ENCODE measurements at places on chromosomes 12 and 14. TPM values are rescaled to one million over a fixed set of nuclear protein-coding genes. Genes with fewer than 3 reads are reported as not detected.

GRCh38 chr14:72539661-72540315 is 354.1 kb downstream of the DPF3 start:
- H3K4me3 ChIP-seq: no peak overlapping the region
- DNase-seq: no peak
- H3K27ac ChIP-seq: no peak overlapping the region
- H3K36me3 ChIP-seq: no peaks in the 10 kb centered on the region
- peaks cover 19% of the 10 kb centered on the region for H3K4me1 ChIP-seq

The APAF1 gene
- 28.5 TPM for total RNA-seq

The SLC24A4 gene
- total RNA-seq: not detected

DNA sequence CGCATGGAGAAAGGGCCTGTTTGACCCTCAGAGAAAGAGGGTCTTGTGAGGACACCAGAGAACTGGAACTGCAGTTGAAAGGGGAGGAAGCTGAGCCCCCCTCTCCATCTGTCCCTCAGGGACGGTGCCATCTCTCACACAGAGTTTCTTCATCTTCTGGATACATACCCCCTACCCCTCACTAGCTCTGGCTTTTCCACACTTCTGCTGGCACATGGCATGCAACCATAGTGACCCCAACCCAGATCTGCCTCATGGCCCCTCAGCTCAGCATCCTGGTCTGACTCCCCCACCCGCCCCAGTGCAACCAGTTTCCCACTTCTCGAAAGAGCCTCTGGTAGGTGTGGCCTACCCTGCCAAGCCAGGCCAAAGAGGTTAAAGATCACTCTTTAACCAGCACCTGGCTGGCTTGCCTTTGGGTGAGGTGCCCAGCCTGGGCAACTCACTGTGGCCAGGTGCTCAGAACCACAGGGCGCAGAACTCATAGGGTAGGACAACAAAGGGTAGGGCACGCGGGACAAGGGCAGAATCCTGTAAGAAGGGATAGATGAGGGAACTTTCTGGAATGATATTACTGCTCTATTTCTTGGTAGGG is 25.8 kb downstream of the GALNT16 start:
- DNase-seq: no peak
- H3K27me3 ChIP-seq: no peaks in the 10 kb centered on the region
- H3K4me3 ChIP-seq: no peak overlapping the region
- no peaks in the 10 kb centered on the region for H3K36me3 ChIP-seq
- no peaks in the 10 kb centered on the region for H3K4me1 ChIP-seq

The ASCL1 gene
- not detected for total RNA-seq

The HOXC12 gene
- total RNA-seq: not detected

The REM2 gene
- 11.1 TPM for total RNA-seq

GRCh38 chr12:98409548-98409947 is 105.8 kb upstream of the TMPO start:
- no peak overlapping the region for H3K4me3 ChIP-seq
- no peaks in the 10 kb centered on the region for H3K4me1 ChIP-seq
- peaks cover 3% of the 10 kb centered on the region for H3K27me3 ChIP-seq
- no peak for DNase-seq
- no peak overlapping the region for H3K27ac ChIP-seq
- no peaks in the 10 kb centered on the region for H3K36me3 ChIP-seq

- H3K36me3 ChIP-seq: no peaks in the 10 kb centered on the region
- DNase-seq: no peak
- no peaks in the 10 kb centered on the region for H3K27me3 ChIP-seq
- no peak overlapping the region for H3K4me3 ChIP-seq
- no peaks in the 10 kb centered on the region for H3K4me1 ChIP-seq
- H3K27ac ChIP-seq: no peak overlapping the region
These were observed 529.5 kb downstream of the TMTC2 start for GRCh38 chr12:83216230-83216629.

- DNase-seq: no peak
- H3K4me3 ChIP-seq: peak overlapping the region; percentile 64
- peaks cover 22% of the 10 kb centered on the region for H3K4me1 ChIP-seq
- H3K27ac ChIP-seq: no peak overlapping the region
These were observed 726 bp downstream of the ZFHX2 start for GRCh38 chr14:23550812-23551265.

DNA sequence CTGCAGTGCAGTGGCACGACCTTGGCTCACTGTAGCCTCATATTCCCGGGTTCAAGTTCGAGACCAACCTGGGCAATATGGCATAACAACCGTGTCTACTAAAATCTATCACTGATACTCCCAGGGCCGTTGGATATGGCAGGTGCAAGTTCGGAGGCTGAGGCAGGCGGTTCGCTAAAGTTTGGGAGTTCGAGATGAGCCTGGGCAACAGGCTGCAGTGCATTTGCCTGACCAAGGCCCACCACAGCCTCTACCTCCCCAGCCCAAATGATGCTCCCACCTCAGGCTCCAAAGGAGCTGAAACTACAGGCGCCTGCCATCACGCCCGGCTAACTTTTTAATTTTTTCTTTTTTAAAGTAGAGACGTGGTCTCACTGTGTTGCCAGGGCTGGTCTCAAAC is 177.1 kb upstream of the ALG10B start:
- no peak overlapping the region for H3K27ac ChIP-seq
- H3K4me3 ChIP-seq: no peak overlapping the region
- DNase-seq: no peak
- H3K36me3 ChIP-seq: no peaks in the 10 kb centered on the region
- peaks cover 10% of the 10 kb centered on the region for H3K4me1 ChIP-seq

- DNase-seq: peak; percentile 53
- H3K27me3 ChIP-seq: peaks cover 15% of the 10 kb centered on the region
- H3K4me1 ChIP-seq: peaks cover 12% of the 10 kb centered on the region
- H3K36me3 ChIP-seq: no peaks in the 10 kb centered on the region
These were observed 22.1 kb downstream of the IL26 start for GRCh38 chr12:68203460-68203875.

DNA sequence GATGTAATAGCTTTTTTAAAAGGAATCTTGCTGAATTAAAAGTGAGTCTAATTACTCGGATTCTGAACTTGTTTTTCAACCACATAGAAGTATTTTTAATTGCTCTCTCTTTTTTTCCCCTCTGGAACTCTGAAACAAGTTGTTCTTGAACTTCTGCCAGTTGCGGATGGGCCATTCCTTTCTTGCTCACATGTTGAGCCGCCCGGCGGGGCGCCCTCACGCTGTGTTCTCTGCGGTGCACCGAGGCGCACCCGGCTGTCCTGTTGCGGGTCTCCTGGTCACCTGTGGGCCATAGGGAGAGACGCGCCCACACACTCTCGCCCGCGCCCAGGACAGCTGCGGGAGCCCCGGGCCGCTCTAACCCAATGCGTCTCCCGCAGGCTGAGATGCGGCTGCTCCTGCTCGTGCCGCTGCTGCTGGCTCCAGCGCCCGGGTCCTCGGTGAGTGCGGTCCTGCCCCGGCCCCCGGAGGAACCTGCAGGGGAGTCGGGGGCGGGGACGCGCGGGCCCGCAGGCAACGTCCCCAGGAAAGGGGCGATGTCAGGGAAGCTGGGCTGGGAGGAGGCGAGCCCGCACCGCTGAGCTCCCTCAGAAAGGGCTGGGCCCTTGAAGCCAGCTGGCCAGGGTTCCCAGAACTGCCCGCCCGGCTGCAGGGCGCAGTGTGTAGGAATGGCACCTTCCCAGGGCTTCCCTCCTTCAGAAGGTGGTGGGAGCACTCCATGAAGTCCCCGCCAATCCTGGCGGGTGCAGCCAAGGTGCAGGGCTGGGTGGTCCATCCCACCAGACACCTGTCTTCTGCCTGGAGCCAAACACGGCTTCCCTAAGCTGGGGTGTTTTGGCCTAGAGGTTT is 2.3 kb downstream of the PAPLN start:
- DNase-seq: no peak
- H3K27ac ChIP-seq: no peak overlapping the region
- peaks cover 16% of the 10 kb centered on the region for H3K4me1 ChIP-seq
- peaks cover 29% of the 10 kb centered on the region for H3K27me3 ChIP-seq
- H3K36me3 ChIP-seq: no peaks in the 10 kb centered on the region
- H3K4me3 ChIP-seq: no peak overlapping the region

DNA sequence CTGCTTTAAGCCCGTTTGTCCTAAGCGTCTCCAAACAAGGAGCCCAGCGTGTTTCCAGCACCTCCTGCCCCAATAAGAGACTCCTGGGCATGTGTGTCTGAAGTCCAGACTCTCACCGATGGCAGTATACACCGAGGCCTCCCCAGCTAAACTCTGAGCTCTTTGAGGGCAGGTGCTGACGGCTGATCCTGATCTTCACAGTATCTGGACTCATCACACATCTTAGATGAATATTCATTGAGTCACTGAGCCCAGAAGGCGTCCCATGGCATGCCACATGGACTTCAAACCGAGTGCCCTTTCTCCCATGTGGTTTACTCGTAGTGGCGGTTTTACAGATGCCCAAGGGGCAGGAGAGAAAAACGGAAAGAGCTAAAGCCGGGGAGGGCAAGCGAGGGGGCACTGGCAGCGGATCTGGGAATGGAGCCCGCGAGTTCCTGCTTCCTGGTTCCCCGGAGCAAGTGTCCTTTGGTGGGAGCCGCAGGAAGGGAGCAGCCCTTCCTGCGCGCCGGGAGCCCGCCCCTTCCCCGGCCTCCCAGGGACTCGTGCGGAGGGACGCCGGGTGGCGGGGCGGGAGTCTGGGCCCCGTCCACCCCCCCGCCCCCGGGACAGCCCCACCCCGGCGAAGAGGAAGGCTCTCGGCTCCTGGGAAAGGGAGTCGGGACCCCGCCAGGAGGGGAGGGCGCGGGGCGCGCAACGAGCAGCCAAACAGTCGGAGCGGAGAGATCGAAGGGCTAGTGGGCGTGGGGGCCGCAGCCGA is 585 bp upstream of the TEAD4 start:
- H3K4me3 ChIP-seq: no peak overlapping the region
- peaks cover 13% of the 10 kb centered on the region for H3K4me1 ChIP-seq
- no peaks in the 10 kb centered on the region for H3K36me3 ChIP-seq
- DNase-seq: no peak

- H3K36me3 ChIP-seq: no peaks in the 10 kb centered on the region
- H3K27ac ChIP-seq: no peak overlapping the region
- no peaks in the 10 kb centered on the region for H3K27me3 ChIP-seq
- DNase-seq: no peak
- H3K4me3 ChIP-seq: no peak overlapping the region
These were observed 216.2 kb upstream of the KRR1 start for GRCh38 chr12:75727577-75727976.

- H3K4me3 ChIP-seq: no peak overlapping the region
- no peak overlapping the region for H3K27ac ChIP-seq
- no peaks in the 10 kb centered on the region for H3K36me3 ChIP-seq
These were observed 18.0 kb upstream of the NUDT14 start for GRCh38 chr14:105199093-105199492.

DNA sequence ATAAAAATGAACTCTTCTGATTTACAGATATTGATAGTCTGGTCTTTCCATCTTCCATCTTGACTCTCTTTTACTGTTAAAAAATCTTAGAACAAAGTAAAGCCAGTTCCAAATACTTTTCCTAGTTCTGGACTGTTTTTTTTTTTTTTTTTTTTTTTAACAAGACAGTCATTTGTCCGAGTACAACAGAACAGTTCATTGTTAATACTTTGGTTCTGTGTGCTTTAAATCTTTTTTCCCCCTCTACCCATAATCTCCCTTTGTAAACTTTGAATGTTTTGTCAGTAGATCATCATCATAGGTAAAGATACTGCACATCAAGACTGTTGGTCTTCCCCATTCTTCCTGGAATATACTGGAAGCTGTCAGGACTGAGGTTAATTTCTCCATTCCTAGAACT is 38.0 kb downstream of the ADIPOR2 start:
- no peak overlapping the region for H3K27ac ChIP-seq
- no peak overlapping the region for H3K4me3 ChIP-seq
- peaks cover 6% of the 10 kb centered on the region for H3K36me3 ChIP-seq
- DNase-seq: no peak

- no peak for DNase-seq
- H3K27ac ChIP-seq: no peak overlapping the region
- no peaks in the 10 kb centered on the region for H3K4me1 ChIP-seq
- no peak overlapping the region for H3K4me3 ChIP-seq
These were observed 93.4 kb upstream of the CPM start for GRCh38 chr12:69026336-69026735.

DNA sequence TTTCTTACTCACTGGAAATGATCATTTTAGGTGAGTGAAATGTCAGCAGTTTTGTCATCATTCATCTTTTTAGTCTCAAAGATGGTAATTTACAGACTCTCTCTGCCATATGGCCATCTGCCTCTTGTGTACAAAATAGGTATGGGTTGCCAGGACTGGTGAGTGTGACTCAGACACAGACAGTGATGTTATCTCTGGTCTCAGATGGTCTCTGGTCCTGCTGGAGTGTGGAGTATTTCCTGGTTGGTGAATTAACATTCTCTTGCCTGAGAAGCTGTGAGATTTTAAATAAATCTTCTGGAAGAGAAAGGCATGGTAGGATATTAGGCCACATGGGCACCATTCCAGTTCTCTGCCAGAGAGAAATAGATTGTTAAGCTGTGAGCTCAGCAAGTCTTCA is 207.0 kb downstream of the ATP23 start:
- no peak overlapping the region for H3K27ac ChIP-seq
- no peak for DNase-seq
- no peak overlapping the region for H3K4me3 ChIP-seq
- peaks cover 5% of the 10 kb centered on the region for H3K27me3 ChIP-seq
- H3K36me3 ChIP-seq: no peaks in the 10 kb centered on the region

The KRT74 gene
- total RNA-seq: not detected

The NANOG gene
- not detected for total RNA-seq

DNA sequence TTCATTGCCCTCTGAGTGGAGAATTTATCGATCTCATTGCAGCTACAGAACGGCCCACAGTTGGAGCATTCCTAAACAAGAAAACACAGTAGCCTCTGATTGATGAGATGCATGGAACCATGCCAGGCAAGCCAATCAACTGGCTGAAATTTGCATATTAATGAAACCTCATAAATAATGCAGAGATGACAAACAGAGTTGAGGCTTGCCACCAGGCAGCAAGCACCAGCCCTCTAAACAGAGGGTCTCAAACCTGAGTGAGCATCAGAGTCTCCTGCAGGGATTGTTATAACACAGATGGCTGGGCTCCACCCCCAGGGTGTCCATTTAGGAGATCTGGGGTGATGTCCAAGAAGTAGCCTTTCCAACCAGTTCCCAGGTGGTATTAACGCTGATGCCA is 60.9 kb upstream of the CMKLR1 start:
- no peaks in the 10 kb centered on the region for H3K4me1 ChIP-seq
- DNase-seq: no peak
- peaks cover 9% of the 10 kb centered on the region for H3K27me3 ChIP-seq
- H3K36me3 ChIP-seq: no peaks in the 10 kb centered on the region

GRCh38 chr14:99726538-99727095 is 42.5 kb downstream of the CYP46A1 start:
- no peaks in the 10 kb centered on the region for H3K27me3 ChIP-seq
- no peak overlapping the region for H3K4me3 ChIP-seq
- DNase-seq: no peak
- H3K36me3 ChIP-seq: no peaks in the 10 kb centered on the region

DNA sequence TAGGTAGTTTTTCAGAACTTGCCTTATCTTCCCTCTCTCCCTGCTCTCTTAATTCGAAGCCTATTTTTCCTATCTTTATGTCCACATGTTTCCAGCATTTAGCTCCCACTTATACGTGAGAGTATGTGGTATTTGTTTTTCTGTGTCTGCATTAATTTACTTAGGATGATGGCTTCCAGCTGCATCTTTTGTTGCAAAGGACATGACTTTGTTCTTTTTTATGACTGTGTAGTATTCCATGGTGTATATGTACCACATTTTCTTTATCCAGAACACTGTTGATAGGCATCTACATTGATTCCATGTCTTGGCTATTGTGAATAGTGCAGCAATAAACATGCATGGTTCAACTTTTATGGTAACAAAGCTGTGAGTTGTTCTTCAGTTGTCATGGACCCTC is 7.8 kb upstream of the CLEC2D start:
- no peaks in the 10 kb centered on the region for H3K27me3 ChIP-seq
- peaks cover 65% of the 10 kb centered on the region for H3K36me3 ChIP-seq
- H3K4me1 ChIP-seq: peaks cover 81% of the 10 kb centered on the region

GRCh38 chr12:127162902-127163301 is 1104.1 kb upstream of the TMEM132C start:
- H3K4me3 ChIP-seq: no peak overlapping the region
- no peaks in the 10 kb centered on the region for H3K27me3 ChIP-seq
- DNase-seq: peak; percentile 52
- peaks cover 4% of the 10 kb centered on the region for H3K4me1 ChIP-seq

Data from CD4-positive, CD25-positive, alpha-beta regulatory T cell (primary cell).